ENCODE measurements at places on chromosomes 11 and 22.

GRCh38 chr11:73464347-73464746 is 88.1 kb downstream of the RELT start:
- peak; percentile 27 for DNase-seq

DNA sequence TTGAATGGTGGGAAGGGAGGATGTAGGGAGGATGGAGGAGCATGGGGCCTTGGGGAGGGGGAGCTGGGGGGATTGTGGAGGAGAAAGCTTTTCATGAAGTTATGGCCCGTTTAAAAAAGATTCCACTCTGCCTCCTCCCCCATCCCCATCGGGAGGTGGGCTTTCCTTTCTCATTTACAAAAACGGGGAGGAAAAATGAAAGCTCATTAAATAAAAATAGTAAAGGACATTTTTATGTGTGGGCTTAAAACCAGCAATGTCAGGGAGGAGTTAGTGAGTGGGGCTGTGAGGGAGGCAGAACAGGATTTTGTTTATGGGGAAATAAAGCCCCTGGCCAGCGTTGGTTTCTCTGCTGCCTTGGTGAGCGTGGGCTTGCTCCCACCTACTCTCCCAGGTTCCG is 83.2 kb downstream of the ZBTB16 start:
- DNase-seq, result no peak

- DNase-seq, result no peak
Measured at GRCh38 chr11:9619004-9619403, 44.9 kb upstream of the SWAP70 start.

DNA sequence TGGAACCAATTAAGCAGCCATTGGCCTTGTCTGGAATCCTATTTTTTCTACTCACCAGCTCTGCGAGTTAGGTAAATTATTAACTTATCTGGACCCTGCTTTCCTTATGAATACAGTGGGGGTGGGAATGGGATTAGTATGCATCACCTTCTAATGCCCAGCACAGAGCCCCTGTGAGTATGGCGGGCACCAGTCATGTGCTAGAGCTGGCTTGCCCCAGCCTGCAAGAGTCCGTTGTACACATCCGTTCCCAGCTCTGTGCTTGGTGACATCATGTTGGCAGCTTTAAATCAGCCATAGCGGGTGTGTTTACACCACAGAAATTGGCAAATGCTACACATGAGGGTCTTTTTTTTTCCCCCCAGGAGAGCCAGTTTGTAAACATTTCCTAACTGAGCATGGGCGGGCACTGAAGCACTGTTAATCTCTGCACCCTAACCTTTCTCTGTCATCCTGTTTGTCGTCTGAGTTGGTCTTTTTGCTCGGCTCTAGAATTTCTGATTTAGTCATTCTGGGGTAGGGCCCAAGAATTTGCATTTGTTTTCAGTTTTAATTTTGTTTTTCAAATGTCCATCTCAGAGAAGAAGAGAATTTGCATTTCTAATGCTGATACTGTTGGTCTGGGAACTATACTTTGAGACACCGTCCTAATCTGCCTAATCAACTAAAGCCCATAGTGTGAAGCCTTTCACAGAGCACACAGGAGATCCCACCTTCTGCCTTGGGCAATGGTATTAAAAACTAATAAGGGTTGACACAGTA is 130.3 kb upstream of the TBCEL start:
- no peak for DNase-seq

GRCh38 chr11:90204832-90205646 is 17.8 kb downstream of the CHORDC1 start:
- DNase-seq, result peak; percentile 60

- no peak for DNase-seq
Measured at GRCh38 chr22:20091690-20092476, 11.8 kb downstream of the DGCR8 start.

DNA sequence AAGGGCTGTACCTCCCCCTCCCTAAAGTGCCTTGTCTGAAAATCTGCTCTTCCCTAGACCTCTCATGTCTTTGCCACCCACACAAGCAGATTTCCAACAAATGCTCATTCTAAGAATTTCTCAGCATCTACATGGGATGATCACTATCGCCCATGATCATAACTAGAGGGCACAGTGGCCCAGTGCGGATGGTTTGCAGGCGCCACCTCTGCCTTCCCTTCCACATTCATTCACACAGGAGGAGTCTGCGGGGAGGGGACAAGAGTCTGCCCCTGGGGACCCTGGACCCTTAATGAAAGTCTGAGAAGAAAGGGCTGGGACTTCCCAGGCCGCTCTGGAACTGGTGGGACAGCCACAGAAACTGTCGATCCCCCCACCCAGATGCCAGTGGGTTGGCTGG is 28.9 kb downstream of the KCTD17 start:
- no peak for DNase-seq

GRCh38 chr11:125932301-125932700 is 13.5 kb upstream of the VSIG10L2 start:
- DNase-seq, result no peak

DNA sequence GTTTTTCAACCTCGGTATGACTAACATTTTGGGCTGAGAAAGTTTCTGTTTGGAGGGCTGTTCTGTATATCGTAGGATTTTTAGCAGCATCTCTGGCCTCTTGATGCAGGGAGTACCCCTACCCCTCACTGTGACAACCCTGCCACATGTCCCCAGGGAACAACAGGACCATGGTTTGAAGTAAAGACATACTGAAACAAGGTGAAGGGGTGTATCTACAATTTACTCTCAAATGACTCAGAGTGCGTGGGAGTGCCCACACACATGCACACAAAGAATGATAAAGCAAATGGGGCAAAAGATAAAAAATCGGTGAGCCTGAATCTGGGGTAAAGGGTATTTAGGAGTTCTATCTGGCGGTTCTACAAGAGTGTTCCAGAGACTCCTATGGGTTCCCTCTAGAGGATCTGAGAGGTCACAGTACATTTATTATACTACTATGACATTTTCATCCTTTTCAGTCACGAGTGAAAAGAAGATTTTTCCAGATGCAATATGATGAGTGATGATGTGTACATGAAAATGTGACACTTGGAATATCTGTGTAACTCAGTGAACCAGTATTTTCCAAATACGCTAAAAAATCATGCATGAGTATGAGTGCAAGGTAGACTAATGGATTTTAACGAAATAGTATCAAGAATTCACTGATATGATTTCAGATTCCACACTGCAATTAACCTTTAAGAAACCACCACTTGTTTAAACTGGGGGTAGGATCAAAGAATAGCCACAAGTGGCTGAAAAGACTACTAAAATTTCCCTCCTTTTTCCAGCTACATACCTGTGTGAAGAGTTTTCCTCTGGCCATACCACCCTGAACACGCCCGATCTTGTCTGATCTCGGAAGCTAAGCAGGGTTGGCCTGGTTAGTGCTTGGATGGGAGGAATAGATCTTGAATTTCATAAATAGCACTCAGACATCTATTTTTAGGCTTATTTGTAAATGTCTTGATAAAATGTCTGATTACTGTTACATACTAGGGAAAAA is 56.3 kb upstream of the YPEL1 start:
- no peak for DNase-seq

DNA sequence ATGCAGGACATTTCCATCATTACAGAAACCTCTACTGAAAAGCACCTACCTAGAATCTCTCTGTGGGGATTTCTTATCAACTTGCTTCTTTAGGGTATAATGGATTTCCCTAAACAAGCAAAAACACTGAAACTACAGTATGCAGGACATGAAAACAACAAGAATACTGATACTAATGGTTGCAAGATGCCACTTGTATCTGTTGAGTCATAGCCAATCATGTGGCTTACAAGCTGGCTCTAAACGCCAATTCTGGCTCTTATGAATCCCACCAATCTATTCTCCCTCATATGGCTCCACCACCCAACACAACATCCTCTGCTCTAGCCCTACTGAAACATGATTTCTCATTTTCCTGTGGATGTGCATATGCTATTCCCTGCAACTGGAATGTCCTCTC is 22.6 kb downstream of the TENM4 start:
- no peak for DNase-seq

DNA sequence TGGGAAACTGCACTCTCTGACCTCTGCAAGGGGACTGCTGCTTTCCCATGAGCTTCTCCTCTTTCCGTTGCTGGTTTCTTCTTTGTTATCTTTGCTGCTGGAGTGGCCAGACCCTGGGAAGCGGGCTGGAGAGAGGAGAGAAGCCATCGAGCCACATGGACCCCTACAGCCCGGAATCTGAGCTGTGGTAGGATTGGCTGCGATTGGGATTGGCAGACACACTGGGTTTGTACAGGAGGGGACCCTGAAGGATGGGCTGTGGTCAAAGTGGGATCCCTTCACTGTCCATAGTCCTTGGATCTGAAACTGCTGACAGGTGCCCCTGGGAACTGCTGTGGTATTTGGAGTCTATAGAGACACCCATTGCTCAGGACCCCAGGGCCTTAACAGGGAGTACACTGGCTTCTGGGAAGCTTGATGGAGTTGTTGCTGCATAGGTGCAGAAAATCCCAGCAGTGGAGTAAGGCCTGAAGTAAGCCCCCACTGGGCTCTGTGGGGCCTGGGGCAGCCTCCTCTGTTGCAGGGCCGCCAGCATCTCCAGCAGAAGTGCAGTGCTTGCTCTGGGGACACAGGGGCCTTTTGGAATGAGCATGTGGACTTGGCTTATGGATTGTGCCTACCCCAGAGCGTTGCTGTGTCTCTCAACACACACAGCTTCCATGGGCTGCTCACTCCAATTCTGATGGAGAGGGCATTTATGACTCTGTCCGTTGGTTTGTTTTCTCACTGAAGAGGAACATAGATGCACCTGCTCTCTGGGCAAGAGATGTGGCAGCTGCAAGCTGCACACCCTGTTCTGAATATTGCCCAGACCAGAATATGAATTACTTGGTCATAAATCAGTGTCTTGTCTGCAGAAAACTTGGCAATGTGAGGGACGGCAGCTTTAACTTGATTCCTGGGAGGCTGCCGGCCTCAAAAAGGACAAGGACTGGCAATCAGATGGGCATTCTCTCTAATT is 32.0 kb downstream of the BCR start:
- no peak for DNase-seq

DNA sequence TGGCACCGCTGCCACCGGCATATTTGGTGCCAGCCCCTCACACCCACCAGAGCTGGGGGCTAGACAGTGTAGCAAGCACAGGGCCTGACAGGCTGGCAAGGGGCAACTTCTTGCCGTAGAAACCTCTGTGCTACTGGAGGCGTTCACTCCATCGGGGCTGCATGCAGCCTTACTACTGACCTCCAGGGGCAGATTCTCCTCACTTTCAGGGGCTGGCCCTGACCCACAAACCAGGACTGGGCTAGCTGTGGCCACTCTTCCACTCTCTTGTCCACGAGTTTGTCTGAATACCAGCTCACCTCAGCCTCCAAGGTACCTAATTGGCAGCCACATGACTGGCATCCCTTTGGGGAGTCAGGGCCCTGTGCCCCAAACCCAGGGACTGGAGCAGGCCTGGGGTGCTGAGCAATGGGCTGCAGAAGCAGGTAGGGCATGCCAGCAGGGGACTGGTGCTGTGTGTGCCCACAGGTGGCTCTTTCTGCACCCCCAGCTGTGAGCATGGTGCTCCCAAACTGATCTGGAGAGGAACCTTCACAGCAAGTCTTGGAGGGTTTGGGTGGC is 2.1 kb upstream of the LMO1 start:
- DNase-seq, result no peak

DNA sequence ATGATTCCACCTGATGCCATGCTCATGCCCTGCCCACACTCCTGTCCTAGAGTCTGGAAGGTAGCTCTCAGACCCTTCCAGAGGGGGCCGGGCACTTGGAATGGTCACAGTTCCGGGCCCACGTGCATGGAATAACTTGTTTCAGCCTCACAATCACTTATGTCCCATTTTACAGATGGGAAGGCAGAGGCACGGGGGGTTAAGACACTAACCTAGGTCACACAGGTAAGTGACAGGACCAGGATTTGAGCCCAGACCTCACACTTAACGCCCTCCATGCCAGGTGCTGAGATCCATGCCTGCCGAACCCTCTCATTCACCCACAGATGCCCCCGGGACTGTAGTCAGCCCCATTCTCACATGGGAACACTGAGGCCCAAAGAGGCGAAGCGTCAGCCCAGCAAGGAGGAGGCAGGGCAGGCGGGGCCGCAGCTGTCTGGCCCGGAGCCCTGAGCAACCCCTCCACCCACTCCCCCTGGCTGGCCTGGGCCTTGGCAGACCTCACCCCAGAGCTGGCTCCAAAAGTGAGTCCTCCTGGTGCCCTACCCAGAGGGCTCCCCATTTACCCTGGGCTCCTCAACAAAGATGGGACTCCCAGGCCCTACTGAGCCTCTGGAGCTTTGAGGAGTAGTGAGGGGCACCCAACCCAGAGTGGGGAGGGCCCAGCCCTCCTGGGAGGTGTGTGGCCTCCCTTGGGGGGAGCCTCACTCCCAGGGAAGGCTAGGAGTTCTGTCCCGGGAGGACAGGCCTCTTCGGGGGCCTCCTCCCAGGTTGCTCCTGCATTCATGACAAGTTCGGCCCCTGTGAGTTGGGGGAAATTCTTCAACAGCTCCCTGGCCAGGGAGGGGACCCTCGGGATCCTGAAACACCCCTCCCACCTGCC is 2.4 kb upstream of the ALDH3B1 start:
- no peak for DNase-seq

DNA sequence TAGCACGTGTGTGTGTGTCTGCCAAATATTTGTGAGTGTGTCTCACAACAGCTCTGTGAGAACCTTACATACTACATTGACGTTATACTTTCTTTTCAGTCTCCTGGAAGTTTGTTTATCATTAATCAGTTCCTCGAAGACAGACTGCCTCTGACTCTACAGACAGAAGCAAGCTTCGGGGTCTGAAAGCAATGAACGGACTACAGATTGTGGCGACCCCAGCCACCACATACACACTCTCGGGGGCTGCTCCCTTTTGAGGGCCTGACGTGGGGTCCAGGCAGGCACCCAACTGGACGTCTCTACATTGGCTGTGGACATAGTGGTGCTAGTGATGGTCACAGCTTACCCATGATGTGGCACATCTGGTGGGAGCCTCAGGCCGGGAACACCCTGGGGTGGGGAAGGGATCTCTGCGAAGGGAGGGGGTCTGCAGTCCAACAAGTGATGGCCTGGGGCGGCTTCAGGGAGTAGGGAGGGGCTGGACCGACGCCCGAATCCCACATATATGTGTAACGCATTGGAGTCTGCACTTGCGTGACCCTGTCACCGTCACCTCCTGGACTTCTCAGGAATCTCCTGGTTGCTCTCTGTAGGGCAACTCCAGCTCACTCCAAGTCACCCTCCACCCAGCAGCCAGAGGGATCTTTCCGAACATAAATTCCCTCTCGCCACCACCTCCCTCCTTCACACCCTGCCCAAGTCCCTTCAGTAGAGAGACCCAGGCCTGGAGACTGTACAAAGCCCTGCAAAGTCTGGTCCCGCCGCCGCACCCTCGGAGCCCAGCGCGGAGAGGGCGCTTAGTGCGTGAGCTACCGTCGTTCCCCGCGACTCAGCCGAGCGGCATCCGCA is 30.4 kb upstream of the TRIM29 start:
- no peak for DNase-seq

- peak; percentile 57 for DNase-seq
Measured at GRCh38 chr22:44702479-44703198, 635 bp downstream of the PRR5 start.

- DNase-seq, result no peak
Measured at GRCh38 chr11:45852712-45853101, 5.4 kb downstream of the CRY2 start.

GRCh38 chr22:41841085-41841712 is 8.3 kb downstream of the SREBF2 start:
- DNase-seq, result no peak

- no peak for DNase-seq
Measured at GRCh38 chr11:73317373-73317772, 9.3 kb downstream of the ARHGEF17 start.

GRCh38 chr22:49713003-49713402 is 114.7 kb downstream of the BRD1 start:
- no peak for DNase-seq

GRCh38 chr11:66015936-66016792 is 4.4 kb downstream of the CST6 start:
- DNase-seq, result no peak
